ENCODE measurements at places on chromosomes 3 and 15.
A peak's percentile ranks its signal among the peaks of the same experiment; 100 is the strongest.

DNA sequence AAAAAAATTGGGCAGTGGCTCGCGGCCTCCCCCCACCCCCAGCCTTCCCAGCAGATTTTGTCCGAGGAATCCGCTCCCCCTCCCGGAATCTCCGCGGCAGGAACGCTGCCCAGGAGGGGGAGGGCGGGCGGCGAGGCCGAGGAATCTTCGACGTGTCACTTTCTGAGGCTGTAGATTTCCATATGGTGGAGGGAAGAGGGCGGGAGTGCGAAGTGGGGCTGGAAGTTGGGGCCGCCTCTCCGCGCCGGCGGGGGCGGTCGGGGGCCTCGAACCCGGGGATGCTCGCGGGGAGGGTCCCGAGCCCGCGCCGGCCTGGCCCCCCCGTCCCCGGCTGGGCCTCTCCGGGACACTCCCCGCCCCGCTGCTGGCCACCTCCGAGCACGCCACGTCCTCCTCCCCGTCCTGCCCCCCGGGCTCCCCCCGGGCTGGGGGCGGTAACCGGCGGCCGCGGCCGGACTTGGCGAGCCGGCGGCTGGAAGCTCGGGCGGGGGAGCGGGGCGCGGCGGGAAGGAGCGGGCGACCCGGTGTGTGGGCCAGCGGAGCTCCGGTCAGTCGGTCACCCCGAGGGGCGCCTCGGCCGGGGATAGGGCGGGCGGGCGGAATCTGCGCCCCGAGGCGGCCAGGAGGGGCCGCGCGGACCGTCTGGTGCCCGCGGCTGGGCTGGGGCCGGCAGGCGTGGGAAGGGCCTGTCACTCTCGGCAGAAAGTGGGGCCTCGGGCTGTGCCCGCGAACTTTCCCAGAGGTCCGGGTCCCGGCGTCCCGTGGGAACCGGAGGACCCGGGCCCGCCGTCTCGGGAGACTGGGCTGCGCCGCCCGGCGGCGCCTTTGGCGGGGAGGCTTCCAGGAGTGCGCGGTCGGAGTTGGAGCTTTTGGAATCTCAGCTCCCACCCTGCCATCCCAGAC lies 951 bp downstream of the FNDC3B start:
- DNase-seq = peak; percentile 52

GRCh38 chr3:169634618-169635236 lies 28.8 kb downstream of the MECOM start:
- no peak for DNase-seq

- no peak for DNase-seq
These were observed 104.3 kb downstream of the CMSS1 start for GRCh38 chr3:99921986-99922385.

DNA sequence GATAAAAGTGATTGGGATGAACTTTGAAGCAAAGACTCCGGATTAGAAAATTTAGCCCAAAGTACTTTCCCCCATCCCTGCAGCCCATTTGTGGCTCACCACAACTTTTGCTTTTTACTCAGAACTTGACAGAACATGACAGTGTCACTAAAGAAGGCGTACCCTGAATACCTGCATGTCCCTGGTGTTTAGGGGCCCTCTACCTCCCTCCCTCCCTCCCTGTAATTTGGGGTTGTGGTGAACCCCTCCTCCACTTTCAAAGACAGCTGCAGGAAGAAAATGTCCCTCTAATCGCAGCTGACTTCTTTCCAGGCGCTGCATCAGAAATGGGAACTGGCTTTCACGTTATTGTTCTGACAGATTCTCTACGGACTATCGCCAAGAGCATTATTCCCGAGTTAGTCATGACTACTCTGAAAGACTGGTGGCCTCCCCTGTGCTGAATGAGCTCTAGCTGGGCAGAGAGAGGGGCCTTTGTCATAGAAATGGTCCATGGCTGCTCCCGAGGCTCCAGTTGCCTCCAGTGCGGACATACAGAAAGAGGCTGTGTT lies 93.2 kb upstream of the ARHGEF3 start:
- peak; percentile 90 for DNase-seq

DNA sequence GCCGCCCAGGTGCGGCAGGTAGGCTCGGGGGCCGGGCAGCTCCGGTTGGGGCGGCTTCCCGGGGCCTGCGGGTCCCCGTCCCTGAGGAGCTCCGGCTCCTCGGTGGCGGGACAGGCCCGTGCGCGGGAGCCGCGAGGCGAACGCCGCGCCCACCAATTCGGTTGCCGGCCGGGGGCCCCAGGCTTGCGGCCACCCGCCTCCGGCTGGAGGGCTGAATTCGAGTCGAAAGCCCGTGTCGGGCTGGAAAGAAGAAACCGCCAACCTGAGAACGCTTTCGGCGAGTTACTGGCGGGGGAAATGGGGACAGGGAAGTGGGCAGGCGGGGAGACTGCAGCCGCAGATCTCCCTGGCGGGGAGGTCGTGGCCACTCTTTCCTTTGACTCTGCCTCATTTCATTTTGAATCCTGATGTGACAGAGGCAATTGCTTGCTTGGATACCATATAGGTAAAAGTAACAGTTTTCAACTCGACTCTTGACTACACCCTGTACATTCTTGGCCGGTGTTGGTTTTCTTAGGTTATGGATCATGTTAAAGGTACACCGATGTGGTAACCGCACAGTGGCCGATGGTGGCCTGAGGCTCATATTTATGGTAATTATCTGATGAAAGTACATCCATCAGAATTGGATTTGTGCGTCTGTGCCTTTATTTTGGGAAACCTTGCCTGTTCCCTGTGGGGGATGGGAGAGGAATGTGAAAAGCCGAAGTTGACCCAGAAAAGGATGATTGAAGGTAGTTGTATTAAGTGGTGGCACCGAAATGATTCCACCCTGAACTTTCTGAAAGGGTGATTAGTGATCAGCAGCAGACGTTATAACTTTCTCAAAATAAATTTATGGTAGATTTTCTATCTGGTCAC lies 1.7 kb downstream of the B3GNT5 start:
- no peak for DNase-seq

- no peak for DNase-seq
These were observed 82.9 kb upstream of the NPHP3 start for GRCh38 chr3:132805071-132805470.

GRCh38 chr15:81843226-81843625 lies 202.6 kb downstream of the MEX3B start:
- no peak for DNase-seq

All from globus pallidus (tissue), 1 donor.